ENCODE measurements at places on chromosomes 7 and 10.

DNA sequence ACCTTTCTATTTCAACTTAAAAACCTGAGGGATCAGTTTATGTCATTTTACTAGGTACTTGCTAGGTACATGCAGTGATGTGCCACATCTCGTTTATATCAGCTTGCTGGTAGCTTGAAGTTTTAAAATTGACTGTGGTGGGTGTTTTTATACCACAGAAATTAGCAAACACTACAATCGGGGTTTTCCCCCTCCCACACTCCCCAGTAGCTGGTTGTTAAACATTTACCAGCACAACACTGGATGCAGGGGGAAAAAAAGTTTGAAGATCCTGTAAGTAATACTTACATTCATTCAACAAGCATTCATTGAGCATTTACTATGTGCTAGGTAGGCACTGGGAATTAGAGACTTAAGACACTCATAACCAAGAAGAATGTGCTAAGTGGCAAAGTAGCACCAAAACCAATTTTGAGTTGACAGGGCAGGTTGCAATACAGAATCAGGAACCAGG lies 32.6 kb downstream of the USP6NL start:
- no peak for DNase-seq

GRCh38 chr7:148463210-148463609 lies 127.4 kb upstream of the C7orf33 start:
- DNase-seq = no peak

DNA sequence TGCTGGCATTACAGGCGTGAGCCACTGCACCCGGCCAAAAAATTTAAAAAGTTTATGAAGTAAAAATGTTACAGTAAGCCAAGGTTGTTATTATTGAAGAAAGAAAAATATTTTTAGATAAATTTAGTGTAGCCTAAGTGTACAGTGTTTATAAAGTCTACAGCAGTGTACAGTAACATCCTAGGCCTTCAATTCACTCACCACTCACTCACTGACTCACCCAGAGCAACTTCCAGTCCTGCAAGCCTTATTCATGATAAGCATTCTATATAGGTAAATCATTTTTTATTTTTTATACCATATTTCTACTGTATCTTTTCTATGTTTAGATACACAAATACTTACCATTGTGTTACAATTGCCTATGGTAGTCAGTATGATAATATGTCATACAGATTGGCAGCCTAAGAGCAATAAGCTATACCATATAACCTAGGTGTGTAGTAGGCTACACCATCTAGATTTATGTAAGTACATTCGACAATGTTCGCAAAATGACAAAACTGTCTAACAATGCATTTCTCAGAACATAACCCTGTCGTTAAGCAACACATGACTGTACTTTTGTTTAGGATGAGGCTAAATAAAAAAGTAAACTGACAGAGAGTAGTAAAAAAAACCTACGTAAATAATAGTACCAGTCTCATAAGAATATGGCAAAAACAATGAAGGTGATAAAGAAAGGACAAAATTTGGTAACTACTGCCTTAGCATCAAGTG lies 77.8 kb upstream of the FAM133B start:
- DNase-seq = no peak

DNA sequence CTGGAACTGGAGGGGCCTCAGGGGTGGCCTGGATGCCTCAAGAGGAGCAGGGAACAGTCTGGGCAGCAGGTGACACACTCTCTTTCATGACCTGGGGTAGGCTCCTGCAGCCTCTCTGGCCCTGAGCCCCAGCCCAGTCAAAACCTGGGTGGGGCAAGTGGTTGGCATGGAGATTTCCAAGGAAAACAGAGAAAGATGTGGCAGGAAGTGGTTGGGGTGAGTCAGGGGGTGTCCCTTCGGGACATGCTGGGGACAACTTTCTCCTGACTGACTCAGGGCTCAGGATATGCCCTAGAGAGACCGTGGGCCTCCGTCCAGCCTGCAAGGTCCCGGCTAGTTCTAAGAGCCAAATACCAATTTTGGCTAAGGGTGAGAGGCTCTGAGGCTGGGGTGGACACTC lies 2.9 kb downstream of the AQP1 start:
- no peak for DNase-seq

GRCh38 chr7:29274146-29275017 lies 79.8 kb downstream of the CHN2 start:
- no peak for DNase-seq

All from NCI-H1105 (cell line).